ENCODE measurements at places on chromosomes 1 and 21.

GRCh38 chr1:205046870-205047269 is 3.9 kb downstream of the CNTN2 start:
- DNase-seq, result no peak
- no peaks in the 10 kb centered on the region for H3K4me1 ChIP-seq
- no peak overlapping the region for H3K27ac ChIP-seq
- H3K36me3 ChIP-seq, result no peaks in the 10 kb centered on the region

DNA sequence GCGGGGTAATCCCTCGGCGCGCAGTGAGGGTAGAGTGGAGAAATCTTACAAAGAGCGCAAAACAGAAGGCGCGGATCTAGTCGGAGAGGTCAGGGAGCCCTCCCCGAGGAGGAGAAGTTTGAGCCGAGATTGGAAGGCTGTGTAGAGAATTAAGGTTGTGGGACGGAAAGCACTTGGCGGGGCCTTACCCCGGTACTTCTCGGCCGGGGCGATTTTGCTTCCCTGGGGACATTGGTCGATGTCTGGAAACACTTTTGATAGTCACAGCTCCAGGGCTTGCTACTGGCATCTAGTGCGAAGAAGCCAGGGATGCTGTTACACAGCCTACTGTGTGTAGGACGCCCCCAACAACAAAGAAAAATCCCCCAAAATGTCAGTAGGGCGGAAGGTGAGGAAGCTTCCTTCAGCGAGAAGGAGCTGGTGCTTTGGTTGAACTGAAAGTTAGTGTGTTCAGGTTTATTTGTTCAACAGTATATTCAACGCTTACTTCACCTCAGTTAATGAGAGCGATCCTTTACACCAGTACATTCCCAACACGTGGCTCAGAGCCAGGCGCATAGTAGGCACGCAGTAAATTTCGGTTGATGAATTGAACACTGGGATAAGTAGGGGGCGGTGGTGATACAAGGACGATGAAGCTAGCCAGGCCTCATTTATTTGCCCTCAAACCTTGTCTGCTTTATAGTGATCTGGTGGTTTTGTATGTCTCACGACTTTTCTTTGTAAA is 807 bp downstream of the CEP85 start:
- H3K27ac ChIP-seq, result peak overlapping the region; percentile 57
- peaks cover 8% of the 10 kb centered on the region for H3K4me1 ChIP-seq
- H3K4me3 ChIP-seq, result peak overlapping the region; percentile 68
- H3K27me3 ChIP-seq, result no peaks in the 10 kb centered on the region
- H3K36me3 ChIP-seq, result peaks cover 14% of the 10 kb centered on the region

GRCh38 chr1:186187601-186188000 is 187.5 kb downstream of the TPR start:
- no peaks in the 10 kb centered on the region for H3K27me3 ChIP-seq
- DNase-seq, result no peak
- H3K4me1 ChIP-seq, result peaks cover 44% of the 10 kb centered on the region
- H3K4me3 ChIP-seq, result no peak overlapping the region
- peak overlapping the region; percentile 97 for H3K27ac ChIP-seq
- no peaks in the 10 kb centered on the region for H3K36me3 ChIP-seq

DNA sequence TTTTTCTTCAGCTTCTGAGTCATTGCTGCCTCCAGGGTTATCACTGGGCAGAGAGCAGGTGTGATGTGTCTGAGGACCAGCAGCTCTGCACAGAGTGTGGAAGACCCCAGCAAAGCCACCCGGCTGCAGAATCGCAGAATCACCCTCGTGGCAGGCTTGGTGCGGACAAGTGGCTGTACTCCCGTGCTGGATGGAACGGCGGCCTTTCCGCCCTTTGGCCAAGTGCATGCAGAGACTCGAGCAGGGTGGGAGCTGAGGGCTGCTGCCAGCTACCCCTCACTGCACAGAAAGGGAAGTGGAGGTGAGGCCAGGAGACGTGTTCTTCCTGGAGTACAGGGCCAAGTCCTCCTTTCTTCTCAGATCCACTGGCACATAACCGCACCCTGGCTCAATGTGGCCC is 162.5 kb downstream of the PCBP3 start:
- no peaks in the 10 kb centered on the region for H3K36me3 ChIP-seq
- DNase-seq, result no peak
- no peaks in the 10 kb centered on the region for H3K4me1 ChIP-seq
- no peak overlapping the region for H3K27ac ChIP-seq

DNA sequence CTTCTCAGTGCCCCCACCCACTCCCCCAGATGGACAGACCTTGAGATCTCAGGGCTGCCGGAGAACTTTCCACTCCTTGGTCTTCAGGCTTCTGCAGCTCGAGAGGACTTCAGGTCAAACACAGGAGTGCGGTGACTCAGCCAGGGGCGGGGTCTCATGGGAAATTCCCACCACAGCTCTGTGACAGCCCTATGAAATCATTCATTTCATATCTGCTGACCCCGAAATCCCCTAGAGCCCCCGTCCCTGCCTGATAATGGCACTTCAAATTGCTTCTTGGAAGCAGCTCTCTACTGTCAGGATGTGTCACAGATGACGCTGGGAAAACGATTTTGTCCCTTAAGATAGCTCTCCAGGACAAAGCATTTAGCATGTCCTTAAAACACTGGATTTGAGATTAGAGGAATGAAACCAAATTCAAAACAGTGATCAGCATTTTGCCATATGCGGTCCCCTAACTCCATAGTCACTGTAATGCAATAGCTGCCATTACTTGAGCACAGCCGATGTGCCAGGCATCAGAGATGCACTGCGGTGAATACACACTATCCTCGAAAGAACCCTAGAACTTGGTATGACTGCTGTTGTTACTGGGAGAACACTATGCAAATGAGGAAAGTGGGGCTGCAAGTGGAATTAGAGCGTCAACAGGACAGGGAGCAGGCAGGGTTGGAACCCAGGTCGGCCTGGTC is at the start of gene TNFRSF9:
Gene TNFRSF9 (minus strand): TSS at position 95 of the 692 bp plus-strand sequence. CDS start 845 bp downstream, outside the sequence.
- H3K27me3 ChIP-seq, result peaks cover 13% of the 10 kb centered on the region
- no peaks in the 10 kb centered on the region for H3K36me3 ChIP-seq
- H3K4me1 ChIP-seq, result peaks cover 9% of the 10 kb centered on the region
- no peak within 1 kb of the TSS for H3K4me3 ChIP-seq
- no peak for DNase-seq

GRCh38 chr1:55061706-55062321 is 22.5 kb downstream of the PCSK9 start:
- peaks cover 89% of the 10 kb centered on the region for H3K36me3 ChIP-seq
- H3K4me1 ChIP-seq, result peaks cover 12% of the 10 kb centered on the region
- H3K4me3 ChIP-seq, result no peak overlapping the region
- H3K27me3 ChIP-seq, result no peaks in the 10 kb centered on the region
- no peak overlapping the region for H3K27ac ChIP-seq

GRCh38 chr1:43530483-43531106 is at the start of gene PTPRF:
PTPRF (plus strand) TSS chr1:43530883; CDS start chr1:43545076, 14,193 bp downstream.
- peaks cover 38% of the 10 kb centered on the region for H3K4me1 ChIP-seq
- peaks cover 28% of the 10 kb centered on the region for H3K36me3 ChIP-seq
- peak within 1 kb of the TSS; percentile 68 for H3K4me3 ChIP-seq
- H3K27ac ChIP-seq, result peak within 1 kb of the TSS; percentile 82

DNA sequence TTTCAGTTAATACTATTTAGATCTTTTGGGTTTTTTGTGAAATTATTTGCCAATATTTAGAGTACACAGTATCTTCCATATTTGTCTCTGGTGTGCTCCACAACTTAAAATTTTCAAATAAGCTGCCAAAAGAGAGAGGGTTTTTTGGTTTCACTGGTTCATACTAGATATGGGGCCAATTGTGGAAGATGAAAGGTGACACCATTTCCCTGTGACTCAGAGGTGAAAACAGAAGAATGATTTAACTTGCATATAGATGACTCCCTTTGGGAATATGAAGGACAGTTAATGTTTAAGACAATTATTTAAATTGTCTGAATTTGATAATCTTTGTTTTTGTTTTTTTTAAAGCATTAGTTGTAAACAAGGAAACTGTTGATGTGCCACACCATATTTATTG is 37.5 kb downstream of the IVNS1ABP start:
- H3K27me3 ChIP-seq, result no peaks in the 10 kb centered on the region
- H3K4me3 ChIP-seq, result no peak overlapping the region
- DNase-seq, result no peak
- H3K36me3 ChIP-seq, result no peaks in the 10 kb centered on the region

DNA sequence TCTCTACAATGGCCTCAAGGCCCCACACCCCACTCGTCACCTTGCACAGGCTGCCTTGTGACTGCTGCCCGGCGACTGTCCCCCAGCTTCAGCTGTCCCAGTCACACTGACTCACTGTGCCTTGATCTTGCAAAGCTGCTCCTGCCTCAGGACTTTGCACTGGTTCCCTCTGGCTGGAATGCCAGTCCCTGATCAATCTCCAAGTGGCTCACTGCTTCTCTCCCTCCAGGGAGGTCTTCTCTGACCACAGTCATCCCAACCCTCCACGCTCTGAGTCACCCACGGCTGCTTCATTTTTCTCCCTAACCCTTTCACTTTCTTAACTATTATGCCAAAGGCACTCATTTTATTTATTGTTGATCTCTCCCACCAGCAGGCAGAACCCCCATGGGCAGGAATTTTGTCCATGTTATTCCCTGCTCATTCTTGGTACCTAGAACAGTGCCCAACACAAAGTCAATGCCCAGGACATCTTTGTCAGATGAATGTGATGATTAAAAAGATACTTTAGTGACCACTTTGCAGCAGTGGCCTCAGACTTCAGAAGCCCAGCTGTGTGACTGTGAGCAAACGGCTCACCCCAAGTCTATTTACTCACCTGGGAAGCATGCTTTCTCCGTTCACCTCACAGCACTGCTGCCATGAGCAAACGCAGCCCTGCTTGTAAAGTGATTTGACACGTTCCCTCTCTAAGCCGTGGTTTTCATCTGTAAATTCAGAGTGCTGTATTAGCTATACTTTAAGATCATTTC is 53.4 kb downstream of the ZBTB18 start:
- DNase-seq, result no peak
- H3K36me3 ChIP-seq, result no peaks in the 10 kb centered on the region
- H3K4me1 ChIP-seq, result no peaks in the 10 kb centered on the region
- no peak overlapping the region for H3K4me3 ChIP-seq

GRCh38 chr1:238624776-238625175 is 734.1 kb upstream of the ZP4 start:
- H3K36me3 ChIP-seq, result no peaks in the 10 kb centered on the region
- H3K27ac ChIP-seq, result no peak overlapping the region
- DNase-seq, result no peak
- no peaks in the 10 kb centered on the region for H3K4me1 ChIP-seq

GRCh38 chr1:49226758-49227157 is 450.1 kb upstream of the BEND5 start:
- H3K27me3 ChIP-seq, result no peaks in the 10 kb centered on the region
- no peaks in the 10 kb centered on the region for H3K36me3 ChIP-seq
- H3K27ac ChIP-seq, result no peak overlapping the region
- H3K4me1 ChIP-seq, result no peaks in the 10 kb centered on the region
- no peak overlapping the region for H3K4me3 ChIP-seq

GRCh38 chr1:150146849-150147542 is 2.7 kb upstream of the PLEKHO1 start:
- no peak overlapping the region for H3K4me3 ChIP-seq
- H3K27ac ChIP-seq, result no peak overlapping the region
- no peaks in the 10 kb centered on the region for H3K27me3 ChIP-seq
- no peak for DNase-seq

GRCh38 chr1:55559842-55560241 is 344.7 kb upstream of the USP24 start:
- no peak overlapping the region for H3K4me3 ChIP-seq
- H3K4me1 ChIP-seq, result no peaks in the 10 kb centered on the region
- H3K36me3 ChIP-seq, result no peaks in the 10 kb centered on the region
- DNase-seq, result no peak

- H3K27me3 ChIP-seq, result no peaks in the 10 kb centered on the region
- no peak overlapping the region for H3K4me3 ChIP-seq
- H3K4me1 ChIP-seq, result no peaks in the 10 kb centered on the region
- H3K27ac ChIP-seq, result no peak overlapping the region
- no peak for DNase-seq
Observed at GRCh38 chr1:4109628-4109940, 209.5 kb upstream of the C1orf174 start.
